ENCODE measurements at places on chromosomes 2 and 18.
A peak's percentile ranks its signal among the peaks of the same experiment; 100 is the strongest.

- no peak for DNase-seq
Observed at GRCh38 chr2:2302359-2302758, 28.7 kb downstream of the MYT1L start.

GRCh38 chr18:25187521-25188192 lies 164.3 kb downstream of the ZNF521 start:
- no peak for DNase-seq

- DNase-seq: no peak
Observed at GRCh38 chr2:71277147-71277475, 50.2 kb upstream of the PAIP2B start.

GRCh38 chr2:37085731-37086147 lies 1.4 kb downstream of the GPATCH11 start:
- DNase-seq: no peak

DNA sequence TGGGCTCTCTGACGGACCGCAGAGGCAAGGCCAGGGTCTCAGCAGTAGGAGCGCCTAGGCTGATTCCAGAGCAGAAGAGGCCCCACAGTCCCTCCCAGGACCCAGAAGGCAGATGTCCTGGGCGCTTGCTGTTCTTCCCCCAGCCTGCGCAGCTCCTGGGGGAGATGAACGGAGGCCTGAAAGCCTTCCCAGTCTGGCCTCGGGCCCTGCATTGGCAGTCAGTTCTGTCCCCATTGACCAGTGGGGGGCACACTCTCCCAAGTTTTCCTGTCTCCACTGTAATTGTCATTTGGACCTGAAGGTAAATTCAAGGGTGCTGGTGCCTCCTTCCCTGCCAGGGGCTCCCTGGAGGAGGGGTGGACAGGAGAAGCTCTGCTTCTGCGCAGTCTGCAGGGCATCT lies 345.7 kb downstream of the CYP26B1 start:
- peak; percentile 54 for DNase-seq

DNA sequence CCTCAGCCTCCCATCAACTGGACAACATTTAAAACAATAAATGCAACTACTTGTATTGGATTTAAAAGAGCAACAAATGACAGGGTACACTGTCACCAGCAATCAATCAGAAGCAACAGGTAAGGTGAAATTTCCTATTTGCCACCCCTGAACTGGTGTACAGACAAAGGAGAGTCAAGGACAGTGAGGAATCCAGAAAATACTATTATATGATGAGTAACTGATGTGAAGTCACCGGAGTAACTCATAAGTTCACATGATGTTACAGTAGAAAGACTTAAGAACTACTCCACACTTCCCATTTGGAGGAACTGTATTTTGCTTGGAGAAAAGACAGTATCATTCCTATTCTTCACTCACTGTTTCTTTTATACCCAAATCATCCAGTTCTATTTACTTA lies 4.1 kb upstream of the STAT1 start:
- DNase-seq: no peak

- no peak for DNase-seq
Observed at GRCh38 chr18:32373995-32374394, 96.7 kb downstream of the GAREM1 start.

- peak; percentile 53 for DNase-seq
Observed at GRCh38 chr2:100178085-100178788, 35.8 kb upstream of the AFF3 start.

- no peak for DNase-seq
Observed at GRCh38 chr18:73254564-73254963, 386.8 kb upstream of the NETO1 start.

DNA sequence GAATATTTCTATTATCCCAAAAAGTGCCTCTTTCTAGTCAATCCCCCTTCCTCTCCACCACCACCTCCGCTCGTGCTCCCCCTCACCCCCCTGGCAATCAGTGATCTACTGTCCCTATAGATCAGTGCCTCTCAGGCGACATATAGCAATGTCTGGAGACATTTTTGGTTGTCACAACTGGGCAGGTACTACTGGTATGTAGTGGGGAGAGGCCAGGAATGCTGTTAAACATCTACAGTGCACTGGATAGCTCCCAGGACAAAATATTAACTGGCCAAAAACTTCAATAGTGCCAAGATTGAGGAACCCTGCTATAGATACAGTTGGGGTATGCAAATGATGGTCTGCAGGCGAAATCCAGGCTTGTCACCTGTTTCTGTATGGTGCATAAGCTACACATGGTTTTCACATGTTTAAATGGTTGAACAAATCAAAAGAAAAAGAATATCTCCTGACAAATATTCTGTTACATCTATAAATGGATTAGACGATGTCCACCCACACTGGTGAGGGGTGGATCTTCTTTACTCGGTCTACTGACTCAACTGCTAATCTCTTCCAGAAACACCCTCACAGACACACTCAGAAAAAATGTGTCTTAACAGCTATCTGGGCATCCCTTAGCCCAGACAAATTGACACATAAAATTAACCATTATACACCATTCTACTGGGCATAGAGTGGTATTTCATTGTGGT lies 25.5 kb downstream of the DPYSL5 start:
- no peak for DNase-seq

GRCh38 chr2:72051971-72052505 lies 95.6 kb downstream of the CYP26B1 start:
- DNase-seq: no peak

- DNase-seq: no peak
Observed at GRCh38 chr2:84799772-84800171, 81.1 kb downstream of the TRABD2A start.

GRCh38 chr18:50203801-50204604 lies 9.1 kb upstream of the MYO5B start:
- peak; percentile 69 for DNase-seq

GRCh38 chr2:64462940-64463700 lies 9.2 kb downstream of the LGALSL start:
- DNase-seq: no peak

DNA sequence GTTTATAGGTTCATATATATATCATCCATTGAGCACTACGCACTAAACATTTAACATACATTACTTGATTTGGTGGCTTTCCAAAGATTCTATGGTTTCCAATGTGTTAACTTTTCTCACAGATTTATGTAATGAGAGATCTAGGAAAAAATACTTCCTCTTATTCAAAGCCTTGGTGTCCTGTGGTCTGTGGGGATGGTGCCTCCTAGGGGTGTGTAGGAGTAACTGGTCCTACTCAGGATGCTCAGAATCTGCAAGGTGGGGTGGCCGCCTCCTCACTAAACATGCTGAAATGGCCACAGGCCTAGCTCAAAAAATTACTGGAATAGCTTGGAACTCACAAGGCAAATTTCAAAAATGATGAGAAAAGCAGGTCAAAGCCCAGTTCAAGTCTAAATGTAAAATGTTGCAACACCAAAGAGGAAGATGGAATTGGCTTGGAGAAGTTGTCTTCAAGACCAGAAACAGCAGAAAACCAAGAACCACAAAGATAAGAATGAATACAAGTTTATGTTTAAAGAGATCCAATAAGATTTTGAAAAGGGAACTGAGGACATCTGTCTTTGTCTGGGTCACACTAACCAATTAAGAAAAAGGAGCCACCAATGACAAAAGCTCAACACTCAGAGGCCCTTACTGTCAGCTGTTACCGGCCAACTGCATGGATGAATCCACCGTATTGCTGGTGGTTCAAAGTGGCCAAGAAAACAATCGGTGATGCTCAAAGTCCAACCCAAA lies 11.5 kb downstream of the GPR55 start:
- DNase-seq: no peak

DNA sequence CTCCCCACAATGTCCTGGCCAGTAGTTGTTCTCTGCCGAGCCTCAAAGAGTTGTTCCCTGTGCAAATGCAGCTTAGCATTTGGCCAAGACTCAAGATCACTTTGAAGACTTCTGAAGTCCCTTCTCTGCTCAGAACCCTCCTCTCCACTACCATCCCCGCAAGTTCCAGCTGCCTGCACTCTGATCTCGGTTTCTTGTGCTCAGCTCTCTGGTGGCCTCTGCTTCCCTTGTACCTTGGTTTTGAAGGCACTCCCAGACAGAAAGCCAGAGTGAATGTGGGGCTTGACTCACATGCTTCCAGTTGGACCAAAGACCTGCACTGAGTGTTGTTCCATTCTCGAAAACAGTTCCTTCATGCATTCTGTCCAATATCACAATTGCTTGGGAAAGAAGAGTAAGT lies 28.6 kb downstream of the CRACDL start:
- DNase-seq: no peak

DNA sequence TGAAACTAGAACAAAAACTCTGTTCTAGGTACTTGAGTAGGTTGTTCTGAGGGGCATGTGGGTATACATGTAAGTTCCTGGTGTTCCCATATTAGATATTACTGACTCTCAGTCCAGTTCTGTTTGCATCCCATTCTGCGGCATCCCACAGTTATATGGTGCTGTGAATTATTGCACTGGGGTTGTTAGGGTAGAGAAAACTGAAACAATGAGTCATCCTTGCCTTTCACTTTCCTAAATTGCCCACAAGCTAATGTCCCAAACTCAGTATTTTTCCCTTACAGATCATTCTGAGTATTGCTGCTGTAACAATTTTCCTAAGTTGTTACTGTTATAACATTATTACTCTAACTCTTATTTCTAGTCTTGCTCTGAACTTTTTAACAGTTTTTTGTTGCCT lies 3.0 kb downstream of the WDR75 start:
- no peak for DNase-seq

DNA sequence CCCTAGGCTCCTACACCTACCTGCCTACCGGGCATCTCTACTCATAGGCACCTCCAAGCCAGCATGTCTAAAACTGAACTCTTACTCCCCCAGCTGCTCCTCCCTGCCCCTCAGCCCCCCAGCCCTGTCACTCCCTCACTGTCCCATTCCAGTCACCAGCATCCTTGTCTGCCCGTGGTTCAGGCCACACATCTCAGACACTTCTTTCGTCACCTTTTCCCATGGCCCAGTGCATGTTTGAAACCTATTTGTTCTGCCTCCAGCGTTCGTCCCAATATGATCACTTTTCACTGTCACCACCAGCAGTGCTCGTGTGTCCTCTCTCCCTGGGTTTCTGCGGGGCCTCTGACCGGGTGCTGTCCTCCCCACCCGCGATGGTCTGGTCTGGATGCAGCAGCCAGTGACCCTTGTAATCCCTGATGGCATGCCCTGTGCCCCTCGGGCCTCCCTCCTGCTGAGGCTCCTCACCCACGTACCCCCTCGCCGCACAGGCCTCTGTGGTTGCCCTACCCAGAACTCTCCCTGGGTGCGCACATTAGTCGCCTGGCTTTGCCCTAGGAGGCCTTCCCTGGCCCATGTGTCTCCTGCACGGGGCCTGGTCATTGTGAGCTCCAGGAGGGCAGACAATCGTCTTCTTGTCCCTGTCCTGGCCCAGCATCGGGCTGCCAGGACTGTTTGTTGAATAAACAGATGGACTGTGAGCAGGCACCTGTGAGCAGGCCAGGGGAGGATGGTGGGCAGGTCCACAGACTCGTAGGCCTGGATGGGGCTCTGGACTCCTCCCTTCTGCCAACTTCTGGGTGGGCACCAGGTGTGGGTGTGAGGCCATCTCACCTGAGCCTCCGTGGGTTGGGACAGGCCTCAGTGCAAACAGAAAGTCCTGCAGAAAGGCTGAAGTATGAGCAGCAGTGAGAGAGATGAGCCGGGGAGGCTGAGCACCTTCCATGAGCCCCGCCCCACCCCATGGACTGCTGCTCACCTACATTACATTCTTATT lies 15.5 kb downstream of the LDLRAD4 start:
- DNase-seq: no peak

DNA sequence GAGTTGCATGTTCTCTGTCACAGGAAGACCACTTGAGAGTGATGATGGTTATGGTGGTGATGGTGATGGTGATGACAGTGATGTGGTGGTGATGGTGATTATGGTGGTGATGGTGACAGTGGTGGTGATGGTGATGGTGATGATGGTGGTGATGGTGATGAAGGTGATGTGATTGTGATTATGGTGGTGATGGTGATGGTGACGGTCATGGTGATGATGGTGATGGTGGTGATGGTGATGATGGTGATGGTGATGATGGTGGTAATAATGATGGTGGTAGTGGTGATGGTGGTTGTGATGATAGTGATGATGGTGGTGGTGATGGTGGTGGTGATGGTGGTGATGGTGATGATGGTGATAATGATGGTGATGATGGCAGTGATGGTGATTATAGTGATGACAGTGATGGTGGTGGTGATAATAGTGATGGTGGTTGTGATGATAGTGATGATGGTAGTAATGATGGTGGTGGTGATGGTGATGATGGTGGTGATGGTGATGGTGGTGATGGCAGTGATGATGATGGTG lies 93.7 kb downstream of the ASB1 start:
- DNase-seq: no peak

DNA sequence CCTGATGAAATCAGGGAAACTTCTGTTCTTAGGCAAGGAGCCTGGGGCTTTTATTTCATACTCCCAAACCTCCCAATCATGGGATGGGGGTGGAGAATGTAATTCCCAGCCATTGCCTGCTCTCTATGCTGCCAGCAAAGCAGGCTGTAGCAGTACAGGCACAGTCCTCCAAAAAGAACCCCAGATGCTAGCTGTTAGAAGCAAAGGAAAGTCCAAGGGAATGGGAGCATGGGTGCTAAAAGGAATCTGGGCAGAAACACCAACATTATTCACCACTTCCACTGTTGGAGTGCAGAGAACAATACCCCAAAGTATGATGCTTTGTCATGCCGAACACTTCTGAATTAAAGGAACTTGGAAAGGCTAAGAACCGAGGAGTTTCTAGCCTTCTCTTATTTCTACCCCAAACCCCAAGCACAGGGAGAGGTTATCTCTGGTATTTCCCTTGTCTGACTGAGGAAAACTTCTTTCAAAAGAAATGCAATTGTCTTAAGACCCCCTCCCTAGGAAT lies 24.7 kb downstream of the MDH1 start:
- DNase-seq: no peak

GRCh38 chr2:44972771-44973535 lies 31.5 kb downstream of the SIX3 start:
- no peak for DNase-seq

DNA sequence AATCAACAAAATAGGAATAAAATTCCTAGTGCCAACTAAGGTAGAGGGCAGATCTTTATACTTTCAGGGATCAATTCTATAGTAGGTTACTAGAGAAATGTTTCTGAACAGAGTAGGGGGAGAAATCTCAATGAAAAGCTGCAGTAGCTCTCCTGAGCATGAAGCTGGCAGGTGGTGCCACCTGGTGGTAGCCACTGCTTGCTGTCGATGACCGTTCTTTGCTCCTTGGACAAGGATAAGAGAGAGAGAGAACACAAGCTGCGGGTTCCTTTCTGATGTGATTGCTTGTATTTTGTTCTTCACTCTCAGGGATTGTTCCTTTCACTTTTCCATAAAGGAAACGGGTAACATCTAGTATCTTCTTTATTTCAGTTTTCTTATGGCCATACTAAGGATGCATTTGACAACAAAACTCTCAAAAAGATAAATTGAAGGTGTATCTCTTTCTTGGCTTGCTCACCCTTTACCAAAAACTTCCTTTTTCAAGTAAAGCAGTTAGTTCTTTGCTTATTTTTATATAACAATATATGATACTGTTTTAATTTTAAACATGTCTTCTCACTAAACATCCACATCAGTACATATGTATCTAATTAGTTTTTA lies 18.6 kb upstream of the MRPL19 start:
- DNase-seq: peak; percentile 91

GRCh38 chr2:204665207-204665606 lies 119.9 kb downstream of the PARD3B start:
- no peak for DNase-seq

Measured in glutamatergic neuron (in vitro differentiated cells).